ENCODE measurements at places on chromosomes 2 and 18. TPM values are rescaled to one million over a fixed set of nuclear protein-coding genes. Genes with fewer than 3 reads are reported as not detected.

GRCh38 chr2:100632037-100632436, 69.2 kb downstream of the PDCL3 start:
- no peak overlapping the region for H3K4me3 ChIP-seq
- H3K36me3 ChIP-seq = no peaks in the 10 kb centered on the region
- no peak overlapping the region for H3K27ac ChIP-seq
- H3K27me3 ChIP-seq = no peaks in the 10 kb centered on the region
- H3K4me1 ChIP-seq = no peaks in the 10 kb centered on the region

- no peaks in the 10 kb centered on the region for H3K27me3 ChIP-seq
- no peak overlapping the region for H3K27ac ChIP-seq
- peaks cover 28% of the 10 kb centered on the region for H3K4me1 ChIP-seq
- no peaks in the 10 kb centered on the region for H3K36me3 ChIP-seq
- H3K4me3 ChIP-seq = no peak overlapping the region
- no peak for DNase-seq
These were observed 106.9 kb upstream of the THOC1 start for GRCh38 chr18:374721-375168.

SERPINB12 gene
- total RNA-seq = not detected

- H3K36me3 ChIP-seq = no peaks in the 10 kb centered on the region
- H3K4me3 ChIP-seq = no peak overlapping the region
- no peak overlapping the region for H3K27ac ChIP-seq
- no peaks in the 10 kb centered on the region for H3K4me1 ChIP-seq
- no peaks in the 10 kb centered on the region for H3K27me3 ChIP-seq
These were observed 104.1 kb downstream of the DLGAP1 start for GRCh38 chr18:4351005-4351404.

DNA sequence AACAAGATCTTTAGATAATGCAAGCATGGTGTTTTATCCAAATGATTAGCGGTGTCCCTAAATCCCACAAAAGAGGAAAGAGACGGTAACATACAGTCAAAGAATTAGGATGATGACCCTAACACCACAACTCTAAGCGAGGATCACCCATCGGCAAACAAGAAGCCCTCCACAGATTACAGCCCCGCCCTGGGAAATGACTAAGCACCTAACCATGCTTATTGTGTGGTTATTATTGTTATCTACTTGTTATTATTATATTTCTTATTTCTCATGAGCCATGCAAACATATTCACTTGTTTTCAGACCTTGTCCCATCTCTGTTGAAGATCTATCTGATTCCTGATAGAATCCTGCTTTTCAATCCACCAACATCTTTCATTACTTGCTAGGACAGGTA, 651.3 kb downstream of the NYAP2 start:
- no peaks in the 10 kb centered on the region for H3K36me3 ChIP-seq
- no peaks in the 10 kb centered on the region for H3K4me1 ChIP-seq
- H3K4me3 ChIP-seq = no peak overlapping the region
- H3K27me3 ChIP-seq = no peaks in the 10 kb centered on the region

GRCh38 chr2:30472326-30472725, 25.3 kb downstream of the LCLAT1 start:
- H3K27me3 ChIP-seq = no peaks in the 10 kb centered on the region
- H3K36me3 ChIP-seq = no peaks in the 10 kb centered on the region
- peaks cover 13% of the 10 kb centered on the region for H3K4me1 ChIP-seq
- H3K27ac ChIP-seq = no peak overlapping the region
- DNase-seq = no peak
- no peak overlapping the region for H3K4me3 ChIP-seq

KIAA2012 gene
- total RNA-seq = not detected

GRCh38 chr2:240033330-240033678, 3.1 kb upstream of the OR6B2 start:
- H3K36me3 ChIP-seq = no peaks in the 10 kb centered on the region
- no peak overlapping the region for H3K27ac ChIP-seq
- no peak overlapping the region for H3K4me3 ChIP-seq
- H3K27me3 ChIP-seq = peaks cover 25% of the 10 kb centered on the region

GRCh38 chr2:113282747-113283533, 4.2 kb upstream of the PAX8 start:
- H3K27me3 ChIP-seq = peaks cover 10% of the 10 kb centered on the region
- H3K4me3 ChIP-seq = no peak overlapping the region
- H3K36me3 ChIP-seq = no peaks in the 10 kb centered on the region

GRCh38 chr2:76268484-76268883, 557.8 kb upstream of the GCFC2 start:
- H3K4me3 ChIP-seq = no peak overlapping the region
- H3K27ac ChIP-seq = no peak overlapping the region
- no peaks in the 10 kb centered on the region for H3K36me3 ChIP-seq
- no peaks in the 10 kb centered on the region for H3K4me1 ChIP-seq
- H3K27me3 ChIP-seq = no peaks in the 10 kb centered on the region
- no peak for DNase-seq

- no peaks in the 10 kb centered on the region for H3K4me1 ChIP-seq
- H3K27ac ChIP-seq = no peak overlapping the region
- no peak for DNase-seq
- H3K4me3 ChIP-seq = no peak overlapping the region
These were observed 37.0 kb upstream of the EPC2 start for GRCh38 chr2:148607566-148607965.

- H3K27me3 ChIP-seq = no peaks in the 10 kb centered on the region
- H3K36me3 ChIP-seq = no peaks in the 10 kb centered on the region
- H3K27ac ChIP-seq = no peak overlapping the region
- DNase-seq = no peak
These were observed 73.2 kb downstream of the ITSN2 start for GRCh38 chr2:24287171-24287570.

CCDC150 gene
- total RNA-seq = not detected

DNA sequence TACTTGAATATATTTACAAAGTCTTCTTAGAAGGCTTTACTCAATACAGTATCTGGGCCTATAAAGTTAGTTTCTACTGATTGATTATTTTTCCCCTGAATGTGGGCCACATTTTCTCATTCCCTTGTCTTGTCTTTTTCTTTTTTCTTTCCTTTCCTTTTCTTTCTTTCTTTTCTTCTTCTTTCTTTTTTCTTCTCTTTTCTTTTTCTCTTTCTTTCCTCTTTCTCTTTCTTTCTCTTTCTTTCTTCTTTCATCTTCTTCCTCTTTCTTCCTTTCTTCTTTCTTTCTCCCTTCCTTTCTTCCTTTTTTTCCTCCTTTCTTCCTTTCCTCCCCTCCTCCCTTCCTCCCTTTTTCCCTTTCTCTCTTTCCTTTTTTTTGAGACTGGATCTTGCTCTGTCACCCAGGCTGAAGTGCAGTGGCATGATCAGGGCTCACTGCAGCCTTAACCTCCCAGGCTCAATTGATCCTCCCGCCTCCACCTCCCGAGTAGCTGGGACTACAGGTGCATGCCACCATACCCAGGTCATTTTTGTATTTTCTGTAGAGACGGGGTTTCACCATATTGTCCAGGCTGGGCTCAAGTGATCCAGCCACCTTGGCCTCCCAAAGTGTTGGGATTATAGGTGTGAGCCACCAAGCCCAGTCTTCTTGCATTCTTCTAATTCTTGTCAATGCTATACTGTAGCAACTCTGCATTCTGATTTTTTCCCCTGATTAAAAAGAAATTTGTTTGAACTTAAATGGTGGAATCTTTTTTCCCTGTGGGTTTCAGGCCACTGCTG, 133.1 kb upstream of the FBXO11 start:
- no peak overlapping the region for H3K27ac ChIP-seq
- H3K27me3 ChIP-seq = no peaks in the 10 kb centered on the region
- no peak overlapping the region for H3K4me3 ChIP-seq
- no peak for DNase-seq

SPEG gene
- 26.5 TPM for total RNA-seq

DNA sequence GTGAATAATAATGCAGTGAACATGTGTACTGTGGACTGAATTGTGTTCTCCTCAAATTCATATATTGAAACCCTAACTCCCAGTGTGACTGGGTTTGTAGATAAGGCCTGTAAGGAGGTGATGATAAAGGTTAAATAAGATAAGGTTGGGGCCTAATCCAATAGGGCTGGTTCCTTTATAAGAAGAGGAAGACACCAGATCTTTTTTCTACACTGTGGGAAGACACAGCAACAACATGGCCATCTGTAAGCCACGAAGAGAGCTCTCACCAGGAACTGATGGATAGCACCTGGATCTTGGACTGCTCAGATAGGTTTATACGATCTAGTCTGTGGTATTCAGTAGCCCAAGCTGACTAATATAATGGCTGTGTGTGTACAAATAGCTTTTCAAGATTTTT, 66.8 kb downstream of the BMPR2 start:
- no peaks in the 10 kb centered on the region for H3K4me1 ChIP-seq
- DNase-seq = no peak
- H3K36me3 ChIP-seq = no peaks in the 10 kb centered on the region
- no peak overlapping the region for H3K27ac ChIP-seq

UCN gene
- total RNA-seq = 0.82 TPM

OR6B2 gene
- total RNA-seq = not detected

GLI2 gene
- 1.1 TPM for total RNA-seq

GRCh38 chr2:142965443-142965842, 88.0 kb downstream of the KYNU start:
- no peak overlapping the region for H3K27ac ChIP-seq
- no peak overlapping the region for H3K4me3 ChIP-seq
- no peaks in the 10 kb centered on the region for H3K4me1 ChIP-seq
- no peaks in the 10 kb centered on the region for H3K36me3 ChIP-seq
- H3K27me3 ChIP-seq = no peaks in the 10 kb centered on the region

IL1RL1 gene
- 4.9 TPM for total RNA-seq

IL36A gene
- not detected for total RNA-seq

CCDC74A gene
- 10.9 TPM for total RNA-seq

DNA sequence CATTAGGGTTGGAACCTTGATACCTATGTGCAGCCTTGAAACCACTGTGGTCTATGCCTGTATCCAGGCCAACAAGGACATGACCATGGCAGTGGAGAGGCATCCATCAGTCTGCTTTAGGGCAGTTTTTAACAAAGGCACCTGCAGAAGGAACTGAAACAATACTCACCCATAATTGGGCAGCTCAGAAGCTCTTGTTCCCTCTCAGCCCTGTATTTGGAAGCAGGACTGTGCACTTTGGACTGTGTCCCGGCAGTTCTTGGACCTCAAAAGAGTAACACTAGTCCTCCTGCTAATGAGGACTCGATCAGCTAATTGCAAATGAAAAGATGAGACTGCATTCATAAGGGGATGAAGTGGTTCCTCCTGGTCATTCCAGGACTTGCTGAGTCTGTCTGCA, 500.2 kb upstream of the TNP1 start:
- no peak for DNase-seq
- no peaks in the 10 kb centered on the region for H3K36me3 ChIP-seq
- no peak overlapping the region for H3K4me3 ChIP-seq

DNA sequence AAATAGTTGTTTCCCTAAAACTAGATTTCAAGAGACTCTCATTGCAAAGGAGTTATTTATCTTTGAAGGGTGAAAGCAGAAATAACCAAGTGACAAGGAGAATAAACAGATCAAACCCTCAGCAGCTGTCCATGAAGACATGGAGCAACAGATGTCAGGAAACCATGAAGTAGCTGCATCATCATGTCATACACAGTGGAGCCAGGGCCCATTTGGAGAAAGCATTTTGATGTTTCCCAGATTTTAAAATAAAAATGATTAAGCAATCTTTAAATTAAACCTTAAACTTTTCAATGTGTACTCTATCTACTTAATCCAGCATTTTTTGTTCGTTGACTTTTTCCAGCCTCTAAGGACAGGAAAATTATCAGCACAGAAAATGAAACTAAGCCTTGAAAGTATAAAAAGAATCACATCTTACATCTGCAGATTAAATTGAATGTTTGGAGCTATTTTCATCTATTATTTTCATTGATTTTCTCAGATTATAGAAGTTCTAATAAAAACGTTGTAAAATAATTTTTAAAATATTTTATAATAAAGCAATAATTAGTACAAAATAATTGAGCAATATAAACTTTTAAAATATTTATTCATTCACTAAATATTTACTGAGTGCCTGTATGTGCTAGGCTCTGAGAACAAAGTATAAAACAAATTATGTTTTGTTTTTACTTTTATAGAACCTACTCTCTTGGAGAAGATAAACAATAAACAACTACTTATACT, 860.1 kb downstream of the BCL11A start:
- no peaks in the 10 kb centered on the region for H3K4me1 ChIP-seq
- DNase-seq = no peak
- no peak overlapping the region for H3K27ac ChIP-seq
- no peaks in the 10 kb centered on the region for H3K36me3 ChIP-seq
- no peak overlapping the region for H3K4me3 ChIP-seq

- H3K27ac ChIP-seq = no peak overlapping the region
- H3K4me1 ChIP-seq = peaks cover 10% of the 10 kb centered on the region
- no peak for DNase-seq
These were observed 10.6 kb downstream of the AFG3L2 start for GRCh38 chr18:12366379-12366778.
